ENCODE measurements at places on chromosomes 4 and X.

DNA sequence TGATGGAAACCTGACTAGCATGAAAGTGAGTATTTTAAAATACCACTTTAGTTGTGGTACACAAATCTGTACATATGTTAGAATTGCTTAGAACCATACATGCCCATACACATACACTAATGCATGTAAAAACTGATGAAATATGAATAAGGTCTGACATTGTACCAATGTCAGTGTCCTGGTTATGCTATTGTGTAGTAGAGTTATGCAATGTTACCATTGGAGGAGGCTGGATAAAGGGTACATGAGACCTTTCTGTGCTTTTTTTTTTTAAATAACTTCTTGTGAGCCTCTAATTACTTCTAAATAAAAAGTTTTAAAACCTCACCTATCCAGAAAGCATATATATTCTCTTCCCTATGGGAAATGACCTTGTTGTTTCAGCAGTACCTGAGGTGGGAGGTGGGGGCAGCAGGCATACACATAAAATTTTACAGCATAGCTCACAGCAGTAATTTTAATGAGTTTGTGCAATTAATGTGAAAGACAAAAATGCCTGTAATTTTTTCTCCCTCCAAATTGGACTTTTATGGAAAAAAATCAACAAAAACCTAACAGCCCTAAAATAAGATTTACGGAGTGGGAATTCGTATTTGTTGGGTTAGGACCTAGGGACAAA, 97.6 kb downstream of the RAP1GDS1 start:
- no peak for DNase-seq

- no peak for DNase-seq
Measured at GRCh38 chr4:70760662-70761061, 38.9 kb downstream of the RUFY3 start.

DNA sequence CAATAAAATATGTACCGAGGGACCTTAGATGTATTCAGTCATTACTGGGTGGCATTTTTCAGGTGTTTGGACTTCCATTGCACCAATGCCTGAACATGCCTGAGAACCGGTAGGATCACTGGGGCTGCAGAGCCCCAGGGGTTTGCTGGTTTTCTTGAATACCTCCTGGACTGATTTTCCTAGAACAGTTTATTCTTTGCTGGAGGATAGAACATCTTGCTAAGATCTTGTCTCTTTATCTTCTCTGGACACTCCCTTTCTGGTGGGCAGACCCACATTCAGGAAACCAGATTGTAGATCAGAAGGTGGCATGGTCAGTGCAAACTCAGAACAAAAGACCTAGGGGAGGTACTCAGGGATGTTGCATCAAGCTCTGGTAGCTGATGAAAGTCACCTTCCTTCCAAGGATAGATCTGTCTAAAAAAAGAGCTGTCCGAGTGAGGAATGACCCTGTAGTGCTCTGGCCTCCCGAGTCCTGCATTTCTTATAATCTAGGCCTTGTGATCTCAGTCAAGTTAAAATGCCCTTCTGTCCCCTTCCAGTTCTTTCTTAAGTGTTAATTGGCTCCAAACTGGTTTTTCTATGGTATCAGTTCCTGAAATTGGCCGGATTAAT, 84.8 kb downstream of the CLDN34 start:
- DNase-seq = no peak

- DNase-seq = no peak
Measured at GRCh38 chr4:148021686-148022085, 289.8 kb downstream of the ARHGAP10 start.

- DNase-seq = no peak
Measured at GRCh38 chr4:179762840-179763239, 2320.6 kb upstream of the AGA start.

DNA sequence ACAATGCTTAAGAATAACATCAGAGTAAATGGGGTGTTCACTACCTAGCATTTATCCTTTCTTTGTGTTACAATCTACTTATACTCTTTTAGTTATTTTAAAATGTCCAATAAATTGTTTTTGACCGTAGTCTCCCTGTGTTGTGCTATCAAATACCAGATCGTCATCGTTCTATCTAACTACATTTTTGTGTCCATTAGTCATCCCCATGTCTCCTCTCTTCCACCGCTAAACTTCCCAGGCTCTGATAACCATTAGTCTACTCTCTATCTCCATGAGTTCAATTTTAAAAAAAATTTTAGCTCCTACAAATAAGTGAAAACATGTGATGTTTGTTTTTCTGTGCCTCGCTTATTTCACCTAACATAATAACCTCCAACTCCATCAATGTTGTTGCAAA, 381.9 kb downstream of the PRDM5 start:
- no peak for DNase-seq

DNA sequence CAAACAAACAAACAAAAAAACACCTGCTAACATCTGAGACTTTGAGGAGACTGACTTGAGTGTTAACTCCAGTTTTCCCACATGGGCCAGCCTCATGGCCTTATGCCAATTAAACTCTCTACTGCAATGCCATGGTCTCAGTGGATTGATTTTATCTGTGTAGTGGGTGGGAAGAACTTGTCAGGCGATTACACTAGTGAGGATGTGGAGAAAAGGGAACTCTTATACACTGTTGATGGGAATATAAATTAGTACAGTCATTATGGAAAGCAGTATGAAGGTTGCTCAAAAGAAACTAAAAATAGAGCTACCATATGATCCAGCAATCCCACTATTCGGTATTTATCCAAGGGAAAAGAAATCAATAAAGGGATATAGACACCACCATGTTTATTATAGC, 12.8 kb upstream of the XIAP start:
- DNase-seq = no peak

DNA sequence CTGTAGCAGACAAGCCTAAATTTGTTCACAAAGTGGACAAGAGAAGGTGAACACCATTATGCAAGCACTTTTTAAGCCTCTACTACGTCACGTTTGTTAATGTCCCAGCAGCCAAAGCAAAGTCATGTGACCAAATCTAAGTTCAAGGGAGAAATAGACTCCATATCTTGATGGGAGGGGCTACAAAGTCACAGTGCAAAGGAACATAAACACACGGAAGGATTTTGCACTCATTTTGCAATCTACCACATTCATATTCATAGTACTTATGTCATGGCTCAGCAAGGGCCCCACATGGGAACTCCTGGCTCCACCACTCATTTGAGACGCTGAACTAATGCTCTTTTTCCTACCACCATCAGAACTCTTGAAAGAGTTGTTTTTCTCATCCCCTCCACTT, 139.0 kb upstream of the JADE1 start:
- DNase-seq = no peak

- DNase-seq = no peak
Measured at GRCh38 chr4:140603286-140603685, 34.5 kb upstream of the UCP1 start.

DNA sequence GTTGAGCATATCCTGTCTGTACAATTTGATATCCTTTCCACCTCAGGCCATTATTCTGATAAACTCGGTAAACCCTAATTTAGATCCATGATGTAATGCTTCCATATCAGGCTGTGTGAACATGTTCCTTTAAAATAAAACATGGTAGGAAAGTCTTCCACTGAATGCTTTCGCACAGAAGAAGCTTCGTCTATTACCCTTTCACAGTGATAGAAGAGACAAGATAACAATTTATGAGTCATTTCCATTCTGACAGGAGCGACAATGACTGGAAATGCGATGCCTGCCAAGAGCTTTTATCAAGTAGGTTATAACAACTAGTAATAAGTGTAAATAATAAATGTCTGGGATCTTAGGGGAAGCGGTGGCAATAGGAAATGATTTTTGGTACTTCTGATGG, 98.8 kb downstream of the TTC29 start:
- DNase-seq = no peak

- peak; percentile 54 for DNase-seq
Measured at GRCh38 chr4:26372525-26373172, 51.8 kb downstream of the RBPJ start.

GRCh38 chrX:27966492-27966891, 14.8 kb downstream of the DCAF8L1 start:
- DNase-seq = no peak

GRCh38 chr4:183986971-183987946, 82.2 kb downstream of the STOX2 start:
- DNase-seq = peak; percentile 35

- DNase-seq = no peak
Measured at GRCh38 chr4:94814237-94814636, 56.5 kb downstream of the BMPR1B start.

- DNase-seq = no peak
Measured at GRCh38 chr4:21117541-21118180, 417.4 kb downstream of the PACRGL start.

DNA sequence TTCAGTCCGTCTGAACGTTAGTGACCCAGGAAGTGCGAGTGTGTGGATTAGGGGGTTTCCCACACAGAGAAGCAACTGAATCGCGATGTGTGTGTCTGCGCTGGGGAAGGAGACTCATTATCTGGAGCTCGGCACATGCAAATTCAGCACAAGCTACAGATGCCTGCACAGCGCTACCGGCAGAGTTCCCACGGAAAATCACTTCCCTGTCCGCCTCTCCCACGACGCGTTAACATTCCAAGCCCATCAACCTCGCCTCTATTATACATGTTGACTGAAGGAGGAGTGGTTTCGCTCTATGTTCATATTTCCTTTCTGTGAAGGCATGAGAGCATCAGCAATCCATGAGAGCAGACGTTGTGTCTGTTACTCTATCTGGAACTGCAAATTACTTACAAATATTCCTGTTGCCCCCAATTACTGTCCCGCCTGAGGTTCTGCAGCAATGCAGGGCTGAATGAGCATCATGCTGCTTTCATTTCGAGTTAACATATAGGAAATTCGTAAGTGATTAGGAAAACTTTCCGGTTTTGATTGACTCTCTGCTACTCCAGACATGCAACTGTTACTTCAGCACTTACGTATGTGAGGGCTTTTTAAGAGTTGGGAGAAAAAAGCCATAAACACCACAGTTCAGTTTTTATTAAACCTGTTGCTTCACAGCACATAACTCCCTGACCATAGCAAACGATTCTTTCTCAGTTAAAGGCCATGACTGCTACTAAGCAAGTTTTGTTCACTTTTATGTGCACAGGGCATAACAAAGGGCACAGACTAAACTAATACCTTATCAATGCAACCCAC, 15.0 kb upstream of the MTNR1A start:
- no peak for DNase-seq

GRCh38 chr4:24984602-24985532, 45.9 kb downstream of the LGI2 start:
- no peak for DNase-seq

DNA sequence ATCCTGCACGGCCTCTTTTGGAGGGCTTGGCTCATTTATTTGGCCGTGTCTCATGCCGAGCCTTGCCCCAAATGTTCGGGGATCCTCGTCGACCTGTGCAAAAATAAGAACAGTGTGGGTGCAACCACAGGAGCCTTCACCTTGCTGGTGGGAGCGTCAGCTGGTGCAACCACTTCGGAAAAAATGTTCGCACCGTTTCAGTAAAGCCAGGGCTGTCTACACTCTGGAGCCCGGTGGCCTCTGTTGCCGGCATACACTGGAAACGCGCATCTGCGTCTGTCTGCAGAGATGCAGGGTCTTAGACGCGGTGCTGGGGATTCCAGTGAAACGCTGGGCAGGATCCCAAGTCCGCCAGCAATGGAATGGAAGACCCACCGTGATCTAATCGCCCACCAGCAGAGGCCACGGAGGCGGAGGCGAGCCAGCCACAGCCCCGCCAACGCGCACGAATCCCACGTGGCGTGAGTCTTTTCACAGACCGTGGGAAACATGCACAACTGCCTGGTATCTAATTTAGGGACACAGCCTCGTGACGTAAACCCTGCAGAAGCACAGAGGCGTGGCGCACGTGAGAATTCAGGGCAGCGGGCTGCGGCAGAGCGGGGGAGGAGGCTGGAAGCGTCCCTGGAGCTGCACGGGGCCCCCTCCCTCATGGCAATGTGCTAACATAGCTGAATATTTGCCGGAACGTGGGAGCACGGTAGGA, 13.8 kb upstream of the MXD4 start:
- no peak for DNase-seq

- no peak for DNase-seq
Measured at GRCh38 chr4:78622253-78622979, 70.8 kb downstream of the ANXA3 start.

- no peak for DNase-seq
Measured at GRCh38 chrX:85569096-85569495, 189.6 kb upstream of the POF1B start.

- DNase-seq = no peak
Measured at GRCh38 chr4:151991001-151991883, 230.4 kb upstream of the GATB start.

DNA sequence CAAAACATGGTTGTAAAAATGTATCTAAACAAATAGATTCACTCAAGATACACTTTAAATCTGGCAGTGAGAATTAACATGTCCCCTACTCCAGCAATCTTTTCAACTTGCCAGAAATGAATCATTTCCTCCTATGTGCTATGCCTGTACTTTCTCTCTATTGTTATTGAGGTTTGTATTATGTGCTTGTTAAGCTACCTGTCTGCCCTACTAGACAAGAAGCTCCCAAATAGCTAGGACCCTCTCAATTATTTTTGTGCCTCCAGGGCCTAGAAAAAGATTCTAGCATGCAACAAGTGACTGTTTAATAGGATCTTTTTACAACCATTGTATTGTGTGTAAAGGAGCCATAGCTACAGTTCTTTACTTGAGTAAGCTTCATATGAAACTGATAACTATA, 3.5 kb upstream of the SAP30 start:
- no peak for DNase-seq

- DNase-seq = no peak
Measured at GRCh38 chr4:138062929-138063328, 179.2 kb downstream of the SLC7A11 start.

DNA sequence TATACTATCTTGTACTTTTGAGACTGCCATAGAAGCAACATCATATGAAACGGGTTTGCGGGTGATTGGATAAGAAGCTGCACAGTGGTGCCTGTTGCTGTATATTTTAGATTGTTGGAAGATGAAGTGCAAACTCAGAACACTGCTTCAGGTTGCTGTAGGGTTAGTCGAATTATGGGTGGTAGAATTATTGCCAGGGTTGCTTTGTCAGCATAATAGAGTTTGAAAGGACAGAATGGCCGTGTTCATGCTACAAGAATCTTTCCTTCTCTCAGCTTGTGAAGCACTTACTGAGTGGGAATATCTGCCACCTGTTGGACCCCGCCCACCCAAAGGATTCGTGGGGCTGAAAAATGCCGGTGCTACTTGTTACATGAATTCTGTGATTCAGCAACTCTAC, 115.5 kb downstream of the USP9X start:
- DNase-seq = no peak

DNA sequence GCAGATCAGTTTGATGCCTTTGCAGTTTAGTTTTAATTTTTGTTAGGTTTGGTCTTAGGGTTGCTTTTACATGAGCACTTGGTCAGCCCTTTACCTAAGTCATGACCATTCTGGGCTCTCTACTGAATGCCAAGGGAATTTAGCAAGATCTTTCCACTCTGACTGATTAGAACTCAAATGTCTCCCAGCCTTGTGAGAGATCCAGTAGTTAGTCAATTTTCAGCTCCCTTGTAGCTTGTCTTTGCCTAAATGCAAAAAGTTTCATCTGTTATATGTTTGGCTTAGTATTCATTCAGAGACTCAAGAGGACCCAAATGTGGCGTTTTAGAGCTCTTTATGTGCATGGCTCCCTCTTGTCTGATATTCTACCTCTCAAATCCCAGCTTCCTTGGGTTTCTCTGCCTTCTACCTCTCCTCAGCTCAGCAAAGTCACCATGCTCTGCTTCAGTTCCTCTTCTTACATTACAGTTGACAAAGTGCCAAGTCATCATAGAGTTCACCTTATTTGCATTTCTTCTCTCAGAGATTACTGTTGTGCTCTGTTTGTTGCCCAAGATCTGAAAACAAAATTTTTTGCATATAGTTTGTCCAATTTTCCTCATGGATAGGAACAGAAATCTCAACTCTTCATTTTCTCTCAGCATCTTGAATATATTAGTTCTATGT, 17.5 kb upstream of the JAKMIP1 start:
- DNase-seq = no peak
